ENCODE measurements at places on chromosomes 3 and 15.

DNA sequence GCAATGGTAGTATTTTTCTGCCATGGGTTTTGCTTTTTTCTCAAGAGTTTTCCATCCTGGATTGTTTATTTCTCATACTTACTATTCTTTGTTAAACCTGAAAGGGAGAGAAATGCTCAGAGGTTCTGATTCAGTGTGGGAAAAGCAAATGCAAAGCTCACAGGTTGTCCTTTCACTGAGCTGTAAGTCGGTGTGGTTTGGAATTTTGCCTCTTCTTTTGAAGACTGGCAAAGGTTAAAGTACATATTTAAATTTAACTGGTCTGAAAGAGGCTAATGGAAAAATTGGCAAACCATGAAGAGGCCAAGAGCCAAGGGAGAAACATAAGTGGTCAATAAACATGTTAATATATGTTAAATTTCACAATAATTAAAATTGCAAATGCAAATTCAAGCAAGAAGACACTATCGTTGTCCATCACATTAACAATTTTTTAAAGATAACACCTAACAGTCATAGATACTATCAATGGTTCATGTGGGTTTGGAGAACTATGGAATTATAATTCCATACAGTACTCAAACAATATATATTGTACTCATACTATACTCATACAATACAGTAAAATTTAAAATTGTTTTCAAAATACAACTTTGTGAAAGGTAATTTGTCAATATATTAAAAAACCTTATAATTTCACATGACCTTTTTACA, 246.8 kb upstream of the STT3B start:
- DNase-seq, result no peak

GRCh38 chr3:150059241-150059640, 88.5 kb upstream of the PFN2 start:
- DNase-seq, result no peak

DNA sequence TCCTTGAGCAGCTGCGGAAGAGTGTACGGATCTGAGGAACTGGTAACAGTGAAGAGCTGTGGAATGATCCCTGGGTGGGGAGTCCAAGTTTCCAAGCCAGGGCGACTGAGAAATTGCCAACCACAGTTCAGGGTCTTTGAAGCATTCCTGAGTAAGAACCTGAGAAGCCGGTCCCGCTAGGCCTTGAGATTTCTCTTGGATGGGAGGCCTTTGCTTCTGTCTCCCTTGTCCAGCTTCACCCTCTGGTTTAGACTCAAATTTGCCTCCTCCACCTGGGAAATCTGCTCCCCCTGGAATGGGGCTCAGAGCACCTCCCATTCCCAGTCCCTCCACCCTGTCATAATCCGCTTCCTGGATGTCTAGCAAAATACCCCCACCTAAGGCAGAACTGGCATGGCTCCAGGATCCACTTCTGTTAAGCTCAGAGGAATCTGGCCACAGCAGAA, 127.7 kb upstream of the DLG1 start:
- no peak for DNase-seq

- DNase-seq, result no peak
Observed at GRCh38 chr15:91961357-91961756, 107.8 kb downstream of the SLCO3A1 start.

DNA sequence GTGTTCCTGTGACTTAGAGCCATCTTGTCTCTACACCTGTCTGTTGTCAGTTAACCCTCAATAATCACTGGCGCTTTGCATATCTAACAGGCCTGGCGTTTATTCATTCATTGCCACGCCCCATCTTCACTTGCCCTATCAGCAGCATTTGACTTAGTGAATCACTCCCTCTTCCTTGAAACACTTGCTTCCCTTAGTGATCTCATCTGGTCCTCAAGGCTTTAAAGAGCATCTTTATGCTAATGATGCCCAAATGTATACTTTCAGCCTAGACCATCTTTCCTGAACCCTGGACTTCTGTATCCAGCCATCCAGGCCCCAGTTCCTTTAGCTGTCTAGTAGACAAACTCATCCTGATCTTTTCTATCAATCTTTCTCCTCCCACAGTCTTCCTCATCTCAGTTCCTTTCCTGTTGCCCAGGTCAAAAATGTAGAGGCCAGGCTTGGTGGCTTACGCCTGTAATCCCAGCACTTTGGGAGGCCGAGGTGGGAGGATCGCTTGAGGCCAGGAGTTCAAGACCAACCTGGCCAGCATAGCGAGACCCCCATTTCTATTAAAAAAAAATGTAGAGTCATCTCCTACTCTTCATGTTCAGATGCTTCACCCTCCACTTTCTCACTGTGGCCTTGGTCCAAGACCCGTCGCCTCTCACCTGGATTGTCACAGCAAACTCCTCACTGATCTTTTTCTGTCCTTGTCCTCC, 1.4 kb upstream of the IGDCC4 start:
- no peak for DNase-seq

GRCh38 chr3:162168715-162169114, 672.1 kb downstream of the OTOL1 start:
- DNase-seq, result no peak

- DNase-seq, result no peak
Observed at GRCh38 chr3:19920401-19921080, 13.5 kb downstream of the EFHB start.

- DNase-seq, result no peak
Observed at GRCh38 chr3:82581350-82581749, 819.9 kb upstream of the GBE1 start.

DNA sequence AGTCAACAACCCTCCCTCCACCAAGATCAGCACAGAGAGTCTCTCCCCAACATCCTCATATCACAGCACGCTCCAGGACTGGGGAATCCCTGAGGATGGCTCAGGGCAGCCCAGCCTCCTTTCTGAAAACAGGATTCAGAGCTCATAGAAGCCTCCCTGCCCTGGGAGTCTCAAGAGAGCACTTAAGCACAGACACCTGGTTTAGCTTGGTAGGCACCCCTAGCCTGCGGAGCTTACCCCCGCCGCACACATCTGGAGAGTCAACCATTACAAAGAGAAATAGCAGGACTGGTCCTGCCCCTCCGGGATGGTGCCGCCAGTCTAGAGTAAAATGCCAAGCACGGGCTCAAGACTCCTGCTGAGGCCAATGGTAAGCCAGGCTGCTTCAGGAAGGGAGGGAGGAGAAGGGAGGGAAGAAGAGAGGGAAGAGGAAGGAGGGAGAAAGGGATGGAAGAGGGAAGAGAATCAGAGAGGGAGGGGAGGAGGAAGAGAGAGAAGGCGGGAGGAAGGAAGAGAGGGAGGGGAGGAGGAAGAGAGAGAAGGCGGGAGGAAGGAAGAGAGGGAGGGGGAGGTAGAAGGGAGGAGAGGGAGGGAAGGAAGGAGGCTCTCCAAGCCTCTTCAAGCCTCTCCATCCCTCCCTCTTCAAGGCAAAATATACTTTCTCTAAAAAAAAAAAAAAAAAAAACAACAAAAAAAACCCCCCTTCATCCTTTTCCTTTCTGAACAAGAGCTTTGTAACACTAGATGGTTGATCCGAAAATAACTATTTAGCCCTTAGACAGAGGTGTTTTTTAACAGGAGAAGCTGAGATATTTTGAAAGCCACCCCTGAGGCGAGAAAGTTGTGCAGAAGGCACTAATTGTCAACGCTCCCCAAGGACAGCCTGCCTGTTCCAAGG, 278.6 kb upstream of the TLE3 start:
- DNase-seq, result no peak

DNA sequence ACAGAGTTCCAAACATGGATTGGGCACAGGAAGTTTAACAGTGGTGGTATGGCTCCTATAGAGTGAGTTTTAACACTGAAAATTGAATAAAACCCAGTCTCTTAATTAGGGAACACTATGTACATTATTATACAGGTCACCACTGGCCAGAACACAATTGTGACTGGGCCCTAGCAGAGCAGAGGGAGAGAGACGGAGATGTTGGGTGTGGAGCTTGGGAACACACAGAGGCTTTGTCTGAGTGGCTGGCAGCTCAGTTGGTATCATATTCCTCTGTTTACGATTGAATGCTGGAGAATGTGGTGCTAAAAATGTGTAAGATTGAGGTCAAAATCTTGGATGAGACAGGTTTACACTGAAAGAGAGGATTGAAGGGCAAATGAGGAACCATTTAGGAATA, 6.8 kb upstream of the MOBP start:
- DNase-seq, result no peak

DNA sequence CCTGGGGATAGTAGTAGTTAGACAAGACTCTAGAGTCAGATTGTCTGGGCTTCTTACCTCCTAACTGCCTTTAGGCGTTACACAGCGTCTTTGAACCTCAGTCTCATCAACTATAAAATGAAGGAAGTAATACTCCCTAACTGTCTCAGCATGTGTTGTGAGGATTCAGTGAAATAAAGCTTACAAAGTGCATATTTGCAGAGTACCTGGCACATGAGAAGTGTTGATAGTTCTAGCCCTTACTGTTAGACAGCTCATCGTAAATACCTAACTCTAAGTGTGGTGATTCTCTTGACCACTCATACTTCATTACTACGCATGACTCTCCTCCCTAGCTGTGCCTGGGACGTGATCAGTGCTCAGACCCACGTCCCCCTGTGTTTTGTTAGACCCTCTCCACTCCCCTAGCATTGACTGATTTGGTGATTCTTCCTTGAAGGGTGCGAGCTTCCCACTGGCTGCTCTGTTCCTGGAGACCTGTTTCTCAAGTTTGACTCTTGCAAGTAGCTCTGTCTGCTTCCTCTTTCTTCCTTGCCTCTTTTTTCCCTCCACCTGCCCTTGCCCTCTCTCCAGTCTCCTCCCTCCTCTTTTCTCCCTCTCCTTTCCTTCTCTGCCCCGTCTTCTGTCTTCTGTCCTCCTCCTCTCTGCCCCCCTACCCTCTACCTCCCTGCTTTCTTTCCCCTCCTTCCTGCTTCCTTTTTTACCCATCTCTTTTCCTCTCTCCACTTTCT, 124.2 kb downstream of the SLC25A26 start:
- no peak for DNase-seq

DNA sequence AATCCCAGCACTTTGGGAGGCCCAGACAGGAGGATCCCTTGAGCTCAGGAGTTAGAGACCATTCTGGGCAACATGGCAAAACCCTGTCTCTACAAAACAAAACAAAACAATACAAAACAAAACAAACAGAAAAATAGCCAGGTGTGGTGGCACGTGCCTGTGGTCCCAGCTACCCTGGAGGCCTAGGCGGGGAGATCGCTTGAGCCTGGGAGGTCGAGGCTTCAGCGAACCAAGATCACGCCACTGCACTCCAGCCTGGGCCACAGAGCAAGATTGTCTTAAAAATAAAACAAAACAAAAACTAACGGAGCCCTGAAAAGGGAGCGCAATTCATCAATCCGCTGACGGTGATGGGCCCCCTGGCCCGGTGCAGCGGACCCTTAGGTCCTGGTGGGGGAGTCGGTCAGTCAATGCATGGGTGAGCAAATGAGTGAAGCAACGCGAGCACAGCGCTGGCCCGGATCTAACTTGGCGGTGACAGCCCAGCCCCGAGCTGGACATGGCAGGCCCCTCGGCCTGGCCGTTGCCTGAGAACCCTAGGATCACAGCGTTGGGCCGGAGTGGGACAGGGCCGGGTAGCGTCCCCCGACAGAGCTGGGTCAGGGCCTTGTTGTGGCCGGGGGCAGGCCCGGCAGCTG, 52.4 kb upstream of the BLM start:
- DNase-seq, result no peak

DNA sequence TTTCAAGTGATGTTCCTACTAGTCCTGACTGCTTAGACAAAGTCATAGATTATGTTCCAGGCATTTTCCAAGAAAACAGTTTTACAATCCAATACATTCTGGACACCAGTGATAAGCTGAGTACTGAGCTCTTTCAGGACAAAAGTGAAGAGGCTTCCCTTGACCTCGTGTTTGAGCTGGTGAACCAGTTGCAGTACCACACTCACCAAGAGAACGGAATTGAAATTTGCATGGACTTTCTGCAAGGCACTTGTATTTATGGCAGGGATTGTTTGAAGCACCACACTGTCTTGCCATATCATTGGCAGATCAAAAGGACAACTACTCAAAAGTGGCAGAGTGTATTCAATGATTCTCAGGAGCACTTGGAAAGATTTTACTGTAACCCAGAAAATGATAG, 3.8 kb downstream of the TIPARP start:
- no peak for DNase-seq

DNA sequence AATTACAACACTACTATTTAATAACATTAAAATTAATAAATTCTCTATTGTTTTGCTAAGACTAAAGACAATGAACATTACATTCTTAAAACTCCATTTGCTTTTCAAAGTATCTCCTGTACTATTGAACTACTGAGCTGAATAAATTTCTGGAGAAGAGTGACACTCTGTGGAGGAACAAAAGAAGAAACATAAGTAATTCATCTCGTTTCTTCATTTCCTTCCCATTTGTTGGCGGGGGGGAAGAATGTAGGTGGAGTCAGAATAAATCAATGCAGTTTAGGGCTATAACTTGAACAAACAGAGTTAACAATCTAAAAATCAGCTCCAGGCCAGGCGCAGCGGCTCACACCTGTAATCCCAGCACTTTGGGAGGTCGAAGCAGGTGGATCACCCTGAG, 32.7 kb downstream of the EFHB start:
- DNase-seq, result no peak

DNA sequence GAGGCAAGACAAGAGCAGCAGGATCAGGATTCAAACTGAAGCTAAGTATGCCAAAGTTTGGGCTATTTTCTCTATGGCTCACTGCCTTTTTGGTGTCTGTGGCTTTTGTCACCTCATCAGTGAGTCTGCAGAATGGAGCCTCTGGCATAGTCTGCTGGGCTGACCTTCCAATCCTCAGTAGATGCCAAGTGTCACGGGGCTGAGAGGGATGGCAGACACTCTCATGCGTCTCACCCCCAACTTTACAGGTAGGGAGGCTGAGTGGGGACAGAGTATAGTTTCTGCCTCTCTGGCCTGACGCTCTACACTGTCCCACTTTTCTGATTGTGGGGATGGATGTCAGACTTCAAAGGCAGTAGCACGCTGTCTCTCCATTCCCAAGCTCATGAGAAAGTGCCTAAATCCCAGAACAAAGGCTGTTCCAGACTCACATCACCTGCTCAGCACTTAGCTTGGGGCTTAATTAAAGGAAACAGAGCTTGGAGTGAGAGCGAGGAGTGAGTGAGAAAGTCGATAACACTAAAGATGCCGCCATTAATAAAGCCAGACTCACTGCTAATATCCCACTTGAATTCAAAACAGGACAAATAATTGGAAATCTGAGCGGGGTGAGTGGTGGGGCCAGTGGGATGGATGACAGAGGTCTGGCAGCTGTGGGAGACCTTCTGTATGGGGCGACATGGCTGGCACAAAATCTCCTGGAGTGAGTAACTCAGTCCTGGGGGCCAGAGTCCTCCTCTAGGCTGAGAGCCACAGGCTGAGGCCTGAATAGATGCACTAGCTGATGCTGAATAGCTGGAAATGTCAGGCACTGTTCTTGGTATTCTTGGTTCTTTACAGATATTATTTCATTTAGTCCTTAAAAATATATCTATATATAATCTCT, 78.4 kb upstream of the MRPS22 start:
- DNase-seq, result no peak

GRCh38 chr3:46065294-46065705, 38.0 kb upstream of the XCR1 start:
- DNase-seq, result peak; percentile 72

- no peak for DNase-seq
Observed at GRCh38 chr3:21894459-21895340, 143.7 kb upstream of the ZNF385D start.

- DNase-seq, result no peak
Observed at GRCh38 chr3:108100906-108101660, 10.3 kb upstream of the CD47 start.

- DNase-seq, result no peak
Observed at GRCh38 chr3:72418244-72418643, 430.0 kb downstream of the SHQ1 start.

All from activated CD4-positive, alpha-beta T cell treated with anti-CD3 and anti-CD28 coated beads for 24 hours (primary cell).